ENCODE measurements at places on chromosomes 5 and 9. TPM values are rescaled to one million over a fixed set of nuclear protein-coding genes. Genes with fewer than 3 reads are reported as not detected.

Gene MATR3
- 389 TPM for total RNA-seq

DNA sequence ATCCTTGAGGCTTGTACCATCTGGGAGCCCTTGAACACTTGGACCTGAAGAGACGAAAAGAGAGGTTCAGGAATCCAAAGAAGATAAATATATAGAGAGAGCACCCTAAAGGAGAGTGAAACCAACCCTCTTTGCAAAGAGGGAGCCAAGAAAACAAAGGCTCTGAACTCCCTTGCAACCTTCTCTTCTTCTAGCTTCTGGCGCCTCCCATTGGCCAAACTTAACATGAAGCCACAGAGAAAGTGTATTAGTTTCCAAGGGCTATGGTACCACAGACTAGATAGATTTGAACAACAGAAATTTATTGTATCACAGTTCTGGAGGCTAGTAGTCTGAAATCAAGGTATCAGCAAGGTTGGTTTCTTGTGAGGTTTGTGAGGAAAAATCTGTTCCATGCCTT lies 175.1 kb downstream of the HCN1 start:
- peak; percentile 15 for DNase-seq

Gene C6
- not detected for total RNA-seq

GRCh38 chr5:132268769-132269551 lies 11.5 kb downstream of the PDLIM4 start:
- no peak for DNase-seq

DNA sequence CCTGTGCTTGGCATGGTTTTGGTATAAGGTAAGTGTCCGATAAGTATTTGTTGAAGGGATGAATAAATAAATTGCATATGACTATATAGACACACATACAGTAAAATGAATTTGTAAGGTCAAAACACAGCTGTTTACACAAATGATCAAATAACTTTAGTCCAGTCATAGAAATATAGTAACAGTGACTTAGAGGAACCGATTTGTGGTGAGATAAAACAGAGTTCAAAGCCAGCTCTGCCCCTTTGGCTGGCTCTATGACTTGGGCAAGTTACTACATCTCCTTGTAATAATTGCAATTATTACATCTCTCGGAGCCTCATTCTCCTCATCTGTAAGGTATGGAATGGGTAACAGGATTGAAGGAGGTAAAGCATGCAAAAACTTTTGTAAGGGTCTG lies 384.0 kb downstream of the PLK2 start:
- no peak for DNase-seq

- no peak for DNase-seq
Measured at GRCh38 chr5:29972597-29972996, 1220.9 kb upstream of the CDH6 start.

- DNase-seq = no peak
Measured at GRCh38 chr5:95823218-95823737, 752 bp upstream of the GLRX start.

DNA sequence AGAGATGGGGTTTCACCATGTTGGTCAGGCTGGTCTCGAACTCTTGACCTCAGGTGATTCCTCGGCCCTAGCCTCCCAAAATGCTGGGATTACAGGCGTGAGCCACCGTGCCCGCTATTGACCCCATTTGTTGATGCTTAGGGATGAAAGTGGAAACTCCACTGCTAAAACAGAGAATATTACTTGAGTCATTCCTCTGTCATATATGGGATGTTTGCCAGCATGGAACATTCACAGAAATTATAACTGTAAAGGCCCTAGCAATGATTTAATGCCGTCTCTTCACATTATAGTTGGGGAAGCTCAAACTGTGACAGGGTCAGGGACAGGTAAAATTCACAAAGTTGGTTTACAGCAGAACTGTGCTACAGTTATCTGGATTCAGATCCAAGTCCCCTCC lies 94.5 kb downstream of the TMC1 start:
- no peak for DNase-seq

GRCh38 chr9:68895741-68896478 lies 118.0 kb downstream of the PRKACG start:
- DNase-seq = no peak

- no peak for DNase-seq
Measured at GRCh38 chr5:143116814-143117213, 286.7 kb downstream of the NR3C1 start.

DNA sequence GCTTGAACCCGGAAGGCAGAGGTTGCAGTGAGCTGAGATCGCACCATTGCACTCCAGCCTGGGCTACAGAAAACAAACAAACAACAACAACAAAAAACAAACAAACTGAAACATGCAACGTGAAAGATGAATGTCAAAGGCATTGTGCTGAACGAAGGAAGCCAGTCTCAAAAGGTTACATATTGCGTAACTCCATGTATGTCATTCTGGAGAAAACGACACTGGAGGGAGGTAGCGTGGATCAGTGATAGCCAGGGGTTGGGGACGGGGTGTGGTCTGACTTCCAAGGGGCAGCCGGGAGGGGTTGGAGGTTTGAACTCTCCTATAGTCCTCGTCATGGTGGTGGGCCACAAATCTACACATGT lies 12.1 kb upstream of the WDR5 start:
- DNase-seq = no peak

Gene HTR1A
- 3.8 TPM for total RNA-seq

GRCh38 chr5:165836046-165836445 lies 2330.6 kb downstream of the MAT2B start:
- DNase-seq = no peak

Gene PDE6A
- not detected for total RNA-seq

Gene PCDHA4
- 5.3 TPM for total RNA-seq

- DNase-seq = no peak
Measured at GRCh38 chr5:163916376-163916775, 411.0 kb downstream of the MAT2B start.

DNA sequence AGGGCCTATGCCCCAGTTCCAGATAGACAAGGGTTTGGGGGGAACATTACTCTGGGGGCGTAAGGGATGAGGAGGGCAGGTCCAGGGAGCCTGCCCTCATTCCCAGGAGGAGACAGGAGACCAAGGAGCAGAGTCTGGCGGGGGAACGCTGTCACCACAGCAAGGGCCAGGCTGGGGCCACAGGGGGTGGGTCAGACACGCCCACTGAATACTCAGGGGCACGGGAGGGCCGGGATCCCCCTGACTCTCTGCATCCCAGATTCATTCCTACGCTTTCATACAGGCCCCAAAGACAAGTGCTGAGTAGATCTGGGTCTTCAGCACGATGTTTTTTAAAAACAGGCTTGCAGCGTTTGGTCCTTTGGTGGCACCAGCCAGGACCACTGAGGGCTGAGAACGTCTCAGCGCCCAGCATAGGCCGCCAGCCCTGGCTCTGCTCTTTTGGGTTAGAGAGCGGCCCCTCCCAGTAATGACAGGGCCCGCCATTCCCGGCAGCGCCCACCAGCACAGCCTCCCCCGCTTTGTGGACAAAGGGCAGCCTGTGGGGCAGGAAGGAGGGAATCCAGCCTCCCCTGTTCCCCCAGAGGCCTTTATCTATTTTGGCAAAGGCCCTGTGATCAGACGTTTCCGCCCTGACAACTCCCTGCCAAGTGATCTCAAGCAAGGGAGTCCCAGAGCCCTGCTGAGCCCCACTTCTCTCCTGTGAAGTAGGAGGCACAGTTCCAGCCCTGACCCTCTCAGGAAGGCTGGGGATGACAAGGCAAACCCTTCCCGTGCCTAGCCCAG lies 24.9 kb downstream of the NEK6 start:
- no peak for DNase-seq

- DNase-seq = no peak
Measured at GRCh38 chr5:76547891-76548524, 75.2 kb downstream of the F2RL2 start.

DNA sequence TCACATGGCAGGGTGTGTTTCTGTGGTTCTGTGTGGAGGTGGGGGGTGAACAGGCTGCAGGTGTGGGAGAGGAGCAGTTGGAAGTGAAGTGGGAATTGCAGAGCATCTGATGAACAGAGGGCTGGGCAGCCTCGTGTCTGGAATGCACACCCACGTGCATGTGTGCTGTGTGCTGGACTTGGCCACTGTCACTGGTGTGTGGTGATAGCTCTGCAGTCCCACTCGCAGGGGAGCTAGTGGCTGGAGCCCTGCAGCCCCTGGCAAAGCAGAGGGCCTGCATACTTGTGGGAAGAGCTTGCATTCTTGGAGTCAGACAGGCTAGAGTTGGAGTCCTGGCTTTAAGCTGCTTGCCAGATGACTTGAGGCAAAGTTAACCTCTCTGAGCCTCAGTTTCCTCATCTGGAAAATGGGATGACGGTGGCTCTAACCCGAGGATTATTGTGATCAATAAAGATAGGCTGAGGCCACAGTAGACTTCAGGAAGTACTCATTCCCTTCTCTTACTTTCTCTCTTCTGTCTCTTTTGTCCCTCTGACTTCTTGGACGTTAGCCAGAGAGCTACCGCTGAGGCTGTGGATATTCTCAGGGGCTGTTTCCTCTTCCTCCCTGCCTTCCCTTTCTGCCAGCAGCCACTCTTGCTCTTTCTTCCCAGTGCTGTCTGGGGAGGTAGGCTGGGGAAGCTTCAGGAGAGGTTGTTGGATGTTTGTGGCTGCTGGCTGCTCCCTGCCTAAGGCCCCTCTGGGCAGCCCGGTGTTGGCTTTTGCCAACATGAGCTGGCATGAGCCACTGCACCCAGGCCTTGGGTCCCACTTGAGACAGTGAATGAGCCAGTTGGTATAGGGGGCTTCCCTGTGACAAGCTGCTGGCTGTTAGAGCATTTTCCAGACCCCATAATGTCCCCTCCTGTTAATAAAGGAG lies 18.3 kb downstream of the PSAT1 start:
- DNase-seq = peak; percentile 35

Gene SV2C
- 0.24 TPM for total RNA-seq

Gene HSPB3
- total RNA-seq = not detected

GRCh38 chr9:91647371-91647770 lies 223.7 kb upstream of the NFIL3 start:
- DNase-seq = no peak

GRCh38 chr9:92764381-92764987 lies at the start of gene BICD2:
Gene BICD2 (minus strand): TSS chr9:92764833. CDS start chr9:92764744, 89 bp downstream.
- peak; percentile 60 for DNase-seq

DNA sequence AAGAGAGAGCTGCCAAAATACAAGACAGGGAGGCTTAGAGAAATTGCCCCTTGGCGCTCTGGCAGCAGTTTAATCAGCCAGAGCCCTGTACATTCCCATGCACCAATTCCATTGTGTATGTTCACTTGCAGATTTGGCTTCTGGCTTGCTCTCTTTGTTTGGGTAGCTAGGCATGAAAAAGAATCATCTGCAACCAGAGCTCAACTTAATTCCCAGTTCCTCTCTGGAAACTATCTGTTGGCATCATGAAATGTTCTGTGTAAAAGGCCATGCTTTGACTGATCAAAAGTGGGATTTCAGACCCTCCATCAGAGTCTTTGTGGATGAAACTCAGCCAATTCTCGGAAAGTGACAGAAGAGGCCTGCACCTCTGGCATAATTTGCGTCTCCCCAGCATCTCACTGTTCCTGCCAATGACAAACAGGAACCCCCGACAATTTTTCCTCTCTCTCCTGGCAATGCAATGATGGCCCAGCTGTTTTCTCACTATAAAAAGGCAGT lies 53.8 kb upstream of the RAD23B start:
- no peak for DNase-seq

- DNase-seq = no peak
Measured at GRCh38 chr5:14364096-14364495, 217.5 kb upstream of the OTULINL start.

DNA sequence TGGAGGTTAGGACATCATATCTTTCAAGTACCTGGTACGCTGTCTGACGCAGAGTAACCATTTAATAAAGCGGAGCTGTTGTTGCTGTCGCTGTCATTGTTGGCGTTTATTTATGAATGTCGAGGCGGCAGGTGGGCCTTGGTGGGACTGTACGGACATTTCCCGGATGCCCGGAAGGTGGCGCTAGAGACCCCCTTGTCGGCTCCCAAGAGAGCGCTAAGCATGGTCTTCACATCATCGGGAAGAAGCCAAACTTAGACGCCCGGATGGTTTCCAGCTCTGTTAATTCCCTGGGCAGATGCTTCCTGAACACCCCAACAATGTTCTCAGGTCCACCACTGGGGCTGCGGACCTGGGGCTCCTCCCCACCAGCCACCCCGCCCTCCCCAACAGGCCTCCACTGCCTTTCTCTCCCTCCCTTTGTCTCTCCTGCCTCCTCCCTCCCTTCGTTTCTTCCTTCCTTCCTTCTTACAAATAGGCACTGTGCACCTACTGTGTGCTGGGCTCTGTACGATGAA lies 54.1 kb downstream of the DUSP1 start:
- peak; percentile 93 for DNase-seq

Gene NFIB
- 11.6 TPM for total RNA-seq

DNA sequence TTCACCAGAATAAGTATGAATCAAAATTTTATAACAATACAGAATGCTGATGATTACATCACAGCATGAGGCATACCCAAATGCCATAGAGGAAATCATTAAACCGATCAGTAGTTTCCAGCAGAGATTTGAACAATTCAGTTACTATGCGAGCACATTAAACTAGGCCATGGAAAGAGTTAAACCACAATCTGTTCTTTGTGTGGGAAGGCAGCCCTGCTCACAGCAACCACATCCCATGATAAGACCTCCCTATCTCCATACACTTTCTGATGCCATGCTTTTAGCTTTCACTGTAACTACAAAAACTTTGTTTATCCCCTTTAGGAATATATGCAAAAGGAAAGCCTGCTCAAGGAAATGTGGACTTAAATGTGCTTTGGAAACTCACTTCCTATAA lies 4.5 kb downstream of the NFIB start:
- DNase-seq = no peak

DNA sequence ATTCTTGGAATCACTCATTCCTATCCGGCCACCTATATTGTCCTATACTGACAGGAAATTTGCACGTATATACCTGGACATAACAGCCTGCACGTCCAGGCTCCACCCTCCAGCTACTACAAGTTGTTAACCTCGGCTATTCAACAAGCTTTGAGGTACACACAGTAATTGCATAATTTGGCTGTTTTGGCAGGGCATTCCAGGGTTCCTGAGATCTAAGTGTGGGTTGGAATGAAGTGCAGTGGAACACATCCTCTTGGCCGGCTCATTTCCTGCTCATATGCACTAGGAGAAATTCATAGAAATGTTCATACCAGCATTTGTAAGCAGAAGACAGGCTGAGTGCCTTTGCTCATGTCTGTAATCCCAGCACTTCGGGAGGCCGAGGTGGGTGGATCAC lies 222.3 kb downstream of the FBXL7 start:
- no peak for DNase-seq

GRCh38 chr9:93172666-93173364 lies 11.1 kb upstream of the WNK2 start:
- DNase-seq = no peak

Gene TOR2A
- 18.7 TPM for total RNA-seq
